H54 (cell line): ENCODE measurements at places on chromosomes 16 and 17.

DNA sequence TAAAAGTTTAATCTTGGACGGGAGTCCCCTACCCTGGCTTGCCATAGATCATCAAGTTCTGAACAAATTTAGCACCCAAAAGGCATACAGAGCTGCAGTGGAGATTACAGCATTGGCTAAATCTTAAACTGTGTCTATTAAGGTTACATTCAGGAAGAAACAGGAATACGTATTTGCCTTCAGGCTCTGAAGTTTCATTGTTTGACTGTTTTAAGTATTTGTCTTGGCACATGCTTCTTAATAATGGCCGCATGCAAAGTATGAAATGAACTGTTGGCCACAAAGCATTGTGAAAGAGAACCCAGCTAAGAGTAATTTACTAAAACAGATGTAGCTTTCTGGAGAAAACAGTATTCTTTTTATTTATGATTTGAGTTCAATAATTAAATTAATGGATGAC is 63.9 kb upstream of the CNEP1R1 start:
- DNase-seq, result no peak

DNA sequence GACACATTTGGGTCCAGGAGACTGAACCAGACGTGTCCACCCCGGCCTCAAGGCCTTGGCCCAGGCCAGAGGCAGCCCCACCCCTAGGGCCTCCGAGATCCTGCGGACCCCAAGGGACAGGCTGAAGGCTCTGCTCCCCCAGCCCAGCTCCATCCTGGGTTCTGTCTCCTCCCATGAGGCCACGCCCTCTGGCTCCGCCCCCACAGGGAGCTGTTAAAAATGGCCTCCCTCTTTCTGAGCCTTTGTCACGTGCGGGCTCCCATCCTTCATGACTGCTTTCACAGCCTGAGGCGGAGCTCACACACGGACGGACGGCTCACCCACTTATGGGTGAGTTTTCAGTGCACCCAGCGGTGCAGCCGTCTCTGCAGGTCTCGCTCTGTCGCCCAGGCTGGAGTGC is 6.5 kb upstream of the CACNA1H start:
- no peak for DNase-seq

GRCh38 chr16:7590934-7591333 is 258.3 kb downstream of the RBFOX1 start:
- DNase-seq, result no peak

DNA sequence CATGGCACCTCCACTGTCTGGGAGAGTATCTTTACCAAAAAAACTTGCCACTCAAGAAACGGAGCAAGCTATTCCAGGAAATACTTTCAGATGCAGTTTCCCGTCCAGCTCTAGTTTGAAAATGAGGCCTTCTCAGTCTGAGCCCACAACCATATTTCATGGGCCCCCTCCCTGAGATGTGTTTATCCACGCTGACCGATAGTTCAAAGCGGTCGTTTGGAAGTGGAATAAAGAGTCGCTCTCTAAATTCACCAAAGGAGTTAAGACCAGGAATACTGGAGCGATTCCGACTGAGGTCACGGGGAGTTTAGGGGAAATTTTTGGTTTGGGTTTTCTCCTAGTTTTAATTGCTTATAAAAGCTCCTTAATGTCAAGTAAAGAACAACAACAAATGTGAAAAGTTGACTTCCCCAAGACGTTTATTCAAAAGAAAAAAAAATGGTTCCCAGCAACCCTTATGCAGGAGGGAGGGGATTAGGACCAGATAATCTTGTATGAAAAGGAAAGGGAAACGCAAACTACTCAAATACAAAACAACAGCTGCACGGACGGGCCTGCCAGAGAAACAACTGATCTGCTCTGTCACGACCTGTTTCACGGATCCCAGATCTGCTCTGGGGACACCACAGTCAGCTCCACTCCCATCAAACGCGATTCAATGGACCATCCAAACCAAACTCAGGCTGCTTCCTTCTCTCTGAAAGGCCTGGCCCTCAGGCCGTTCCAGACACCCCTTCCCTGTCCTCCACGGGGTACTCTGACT is 77.1 kb downstream of the MRM3 start:
- no peak for DNase-seq

GRCh38 chr16:4830408-4830807 is 16.7 kb downstream of the GLYR1 start:
- DNase-seq, result no peak

DNA sequence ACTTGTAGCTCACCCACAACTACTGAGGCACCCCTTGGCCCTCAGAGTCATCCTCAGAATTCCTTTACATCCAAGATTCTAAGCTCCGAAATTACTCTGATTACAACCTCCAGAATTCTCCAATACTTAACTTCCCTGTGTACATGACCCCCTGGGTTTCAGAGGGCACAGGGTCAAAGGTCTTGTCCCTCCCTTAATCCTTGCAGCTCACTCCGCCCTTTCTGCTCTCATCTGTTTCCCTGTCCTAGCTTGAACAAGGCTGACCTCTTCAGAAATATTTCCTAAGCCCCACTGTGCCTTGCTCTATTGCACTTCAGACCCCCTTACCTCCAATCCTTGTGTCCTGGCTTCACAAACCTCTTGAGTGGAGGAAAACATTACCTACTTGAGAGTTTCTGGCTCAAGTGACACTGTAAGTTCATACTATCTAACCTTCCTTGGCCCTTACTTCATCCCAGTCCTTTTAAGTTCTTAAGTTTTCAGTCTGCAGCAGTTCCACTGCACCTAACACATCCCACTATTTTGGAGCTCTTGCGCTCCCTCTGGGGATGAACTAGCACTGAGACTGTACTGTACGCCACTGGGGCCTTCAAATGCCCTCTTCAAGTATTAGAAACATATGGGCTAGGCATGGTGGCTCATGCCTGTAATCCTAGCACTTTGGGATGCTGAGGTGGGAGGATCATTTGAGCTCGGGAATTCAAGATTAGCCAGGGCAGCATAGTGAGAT is 6.2 kb downstream of the N4BP1 start:
- DNase-seq, result no peak

- DNase-seq, result no peak
These were observed 25.3 kb downstream of the USP43 start for GRCh38 chr17:9670596-9670995.

DNA sequence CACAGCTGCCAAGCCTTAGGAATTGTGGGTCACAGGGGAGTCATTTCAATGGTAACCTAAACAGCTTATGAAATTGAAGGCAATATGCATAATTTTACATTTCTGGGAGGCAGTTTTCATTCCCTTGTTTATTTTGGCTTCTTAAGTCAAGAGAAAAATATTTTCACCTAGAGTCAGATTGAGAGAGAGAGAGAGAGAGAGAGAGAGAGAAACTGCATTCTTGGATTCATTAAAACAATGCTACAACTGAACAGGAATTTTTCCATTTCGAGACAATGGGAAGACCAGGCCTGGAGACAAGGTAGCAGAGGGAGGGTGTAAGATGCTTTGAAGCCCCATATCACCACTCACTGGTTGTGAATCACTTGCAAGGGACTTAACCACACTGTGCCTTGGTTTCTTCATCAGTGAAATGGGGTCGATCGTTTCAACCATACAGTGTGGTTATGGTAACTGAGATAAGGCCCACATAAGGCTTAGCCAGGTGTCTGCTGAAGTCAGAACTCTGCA is 224.7 kb upstream of the IRX3 start:
- no peak for DNase-seq

GRCh38 chr17:7176841-7177190 is 2.4 kb downstream of the ASGR1 start:
- DNase-seq, result no peak

GRCh38 chr16:80175011-80175410 is 365.8 kb upstream of the DYNLRB2 start:
- no peak for DNase-seq

DNA sequence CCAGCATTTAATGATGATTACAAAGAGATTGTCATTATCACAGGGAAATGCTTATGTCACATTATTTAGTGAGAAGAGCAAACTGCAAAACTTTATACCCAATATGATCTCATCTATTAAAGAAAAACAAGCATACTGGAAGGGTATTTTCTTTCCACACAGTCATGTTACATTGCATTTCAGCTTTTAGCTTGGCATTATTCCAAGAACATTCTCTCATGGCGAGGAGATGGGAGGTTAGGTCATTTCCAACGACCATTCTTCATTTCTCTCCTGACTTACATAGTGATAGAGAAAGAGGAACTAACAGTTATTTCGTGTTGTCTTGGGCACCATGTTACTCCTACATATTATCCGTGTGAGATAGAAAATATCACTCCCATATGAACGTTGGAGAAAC is 309.4 kb upstream of the XYLT1 start:
- no peak for DNase-seq

GRCh38 chr16:55189682-55190636 is 134.0 kb upstream of the IRX6 start:
- no peak for DNase-seq

DNA sequence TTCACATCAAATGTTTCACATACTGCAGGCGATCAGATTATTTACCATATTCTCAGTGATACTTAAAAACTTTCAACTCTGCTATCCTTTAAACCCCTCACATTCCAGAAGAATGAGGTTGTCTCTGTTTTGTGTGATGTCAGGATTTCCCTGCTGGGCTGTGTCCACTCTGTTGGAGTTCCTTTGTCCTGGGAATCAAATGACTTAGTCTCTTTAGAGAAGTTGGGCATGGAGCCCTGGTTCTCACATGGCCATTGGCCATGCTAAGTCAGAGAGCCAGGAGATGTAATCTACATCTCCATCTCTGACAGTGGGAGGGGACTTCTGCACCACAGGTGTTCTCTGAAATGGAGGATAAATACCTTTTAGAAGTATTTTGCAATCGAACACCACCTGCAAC is 205.1 kb upstream of the MAF start:
- no peak for DNase-seq

GRCh38 chr17:82444284-82444893 is 6.2 kb downstream of the CYBC1 start:
- no peak for DNase-seq

DNA sequence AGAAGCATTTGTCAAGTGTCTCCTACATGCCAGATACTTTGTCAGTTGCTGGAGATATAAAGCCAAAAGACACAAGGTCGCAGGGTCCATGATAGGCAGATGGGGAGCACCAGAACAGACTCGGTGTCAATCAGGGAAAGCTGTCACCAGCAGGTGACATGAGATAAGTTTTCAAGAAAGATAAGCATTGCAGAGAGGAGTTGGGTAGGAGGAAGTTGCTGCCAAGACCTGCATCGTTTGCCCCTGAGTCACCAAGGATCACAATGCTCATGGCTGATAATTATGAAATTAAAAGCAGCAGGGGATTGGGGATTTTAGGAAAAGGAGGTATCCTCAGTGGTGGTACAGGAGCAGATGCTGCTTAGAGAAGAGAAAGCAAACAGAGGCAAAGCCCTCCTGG is 551.1 kb upstream of the CDH11 start:
- no peak for DNase-seq

- no peak for DNase-seq
These were observed 19.2 kb downstream of the RBFOX1 start for GRCh38 chr16:7351610-7352510.

GRCh38 chr17:46064460-46064859 is 65.4 kb downstream of the STH start:
- no peak for DNase-seq

GRCh38 chr17:72184805-72185204 is 64.0 kb downstream of the SOX9 start:
- no peak for DNase-seq

GRCh38 chr17:43880420-43880991 is 26.8 kb downstream of the MPP2 start:
- peak; percentile 69 for DNase-seq

DNA sequence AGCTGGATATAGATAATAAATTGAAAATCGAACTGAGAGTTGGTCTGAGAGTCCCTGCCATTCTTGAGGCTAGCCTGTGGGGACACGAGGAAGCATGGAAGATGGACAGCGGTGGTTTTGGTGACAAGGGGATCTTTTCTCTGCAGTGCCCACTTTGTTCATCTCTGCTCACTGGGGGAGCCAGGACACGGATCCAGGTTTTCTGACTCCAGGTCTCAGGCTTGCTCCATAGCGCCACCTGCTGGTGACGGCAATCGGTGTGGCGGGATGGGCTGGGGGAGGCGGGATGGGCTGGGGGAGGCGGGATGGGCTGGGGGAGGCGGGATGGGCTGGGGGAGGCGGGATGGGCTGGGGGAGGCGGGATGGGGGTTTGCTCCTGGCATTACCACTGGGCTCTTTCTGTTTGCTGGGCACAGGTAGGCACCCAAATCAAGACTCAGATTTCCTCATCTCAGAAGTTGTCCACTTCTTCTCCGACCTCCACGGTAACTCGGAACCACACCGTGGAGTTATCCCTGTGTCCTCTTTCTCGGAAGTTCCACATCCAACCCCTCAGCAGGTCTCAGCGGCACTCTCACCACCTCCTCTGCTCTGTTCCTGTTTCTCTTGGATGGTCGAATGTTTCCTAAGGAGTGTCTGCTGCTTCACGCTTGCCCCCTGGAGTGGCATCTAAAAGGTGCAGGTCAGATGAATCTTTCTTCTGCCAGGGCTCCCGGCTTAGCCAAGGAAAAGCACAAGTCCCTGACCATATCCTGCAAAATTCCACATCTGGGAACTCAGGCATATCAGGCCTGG is 142.4 kb downstream of the CYLD start:
- peak; percentile 40 for DNase-seq

DNA sequence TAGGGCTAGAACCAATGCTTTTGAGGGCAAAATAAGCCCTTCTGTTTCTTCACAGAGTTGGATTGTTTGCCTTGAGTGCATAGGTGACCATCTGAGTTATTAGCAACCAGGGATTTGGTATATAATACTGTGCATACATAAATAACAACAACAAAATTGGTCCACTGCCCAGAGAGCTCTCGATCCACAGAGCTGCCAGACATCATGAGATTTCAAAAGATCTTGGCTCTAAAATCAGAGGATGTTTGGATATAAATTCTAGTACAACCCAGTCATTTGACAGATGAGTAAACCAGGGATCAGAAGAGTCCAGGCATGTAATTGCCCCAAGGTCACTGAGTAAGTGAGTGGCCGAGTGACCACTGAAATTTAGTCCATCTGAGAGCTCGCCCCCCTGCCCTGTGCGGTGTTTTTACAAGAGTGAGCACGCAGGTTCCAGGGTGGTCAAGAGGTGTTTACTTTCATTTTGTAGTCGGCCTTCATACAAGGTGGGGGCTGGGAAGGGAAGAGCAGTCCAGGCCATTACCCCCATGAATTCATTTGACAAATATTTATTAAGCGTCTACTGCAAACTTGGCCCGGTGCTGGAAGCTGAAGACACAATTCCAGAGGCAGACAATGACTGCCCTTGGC is 1.8 kb upstream of the MT2A start:
- DNase-seq, result no peak

GRCh38 chr17:16425698-16426659 is 10.6 kb downstream of the TRPV2 start:
- no peak for DNase-seq

- DNase-seq, result no peak
These were observed 3.1 kb downstream of the ITPRIPL2 start for GRCh38 chr16:19116711-19117449.

DNA sequence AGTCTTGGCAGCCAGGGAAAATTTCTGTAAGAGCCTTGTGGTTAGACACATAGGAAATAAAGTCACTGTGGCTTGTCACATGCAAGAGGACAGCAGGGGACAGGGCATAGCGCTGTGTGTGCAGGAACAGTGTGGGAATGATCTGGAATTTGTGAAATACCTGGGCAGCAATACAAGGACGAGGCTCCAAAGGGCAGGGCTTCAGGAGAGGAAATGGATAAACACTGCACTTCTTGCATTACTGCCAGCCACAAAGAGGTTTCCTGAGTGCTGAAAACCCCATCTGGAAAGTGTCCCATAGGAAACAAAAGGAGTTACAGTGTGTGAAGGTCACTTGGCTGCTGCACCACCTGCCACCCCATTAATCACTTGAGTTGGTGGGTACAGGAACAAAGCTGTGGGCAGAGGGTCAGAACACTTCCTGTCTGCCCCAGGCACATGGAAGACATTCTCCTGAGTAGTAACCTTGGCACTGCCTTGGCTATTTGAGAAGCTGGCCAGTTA is 12.1 kb upstream of the HP start:
- DNase-seq, result no peak
